ENCODE measurements at places on chromosomes 7 and 10. TPM values are rescaled to one million over a fixed set of nuclear protein-coding genes. Genes with fewer than 3 reads are reported as not detected.

- no peak for DNase-seq
Observed at GRCh38 chr10:109633846-109634245, 289.5 kb downstream of the XPNPEP1 start.

- no peak for DNase-seq
Observed at GRCh38 chr7:70573696-70574095, 558.2 kb upstream of the GALNT17 start.

- DNase-seq, result no peak
Observed at GRCh38 chr7:122618585-122619189, 80.2 kb downstream of the RNF133 start.

- no peak for DNase-seq
Observed at GRCh38 chr10:31927565-31927883, 1.1 kb downstream of the ARHGAP12 start.

GRCh38 chr10:43683451-43684291 is 35.0 kb upstream of the ZNF32 start:
- DNase-seq, result no peak

DNA sequence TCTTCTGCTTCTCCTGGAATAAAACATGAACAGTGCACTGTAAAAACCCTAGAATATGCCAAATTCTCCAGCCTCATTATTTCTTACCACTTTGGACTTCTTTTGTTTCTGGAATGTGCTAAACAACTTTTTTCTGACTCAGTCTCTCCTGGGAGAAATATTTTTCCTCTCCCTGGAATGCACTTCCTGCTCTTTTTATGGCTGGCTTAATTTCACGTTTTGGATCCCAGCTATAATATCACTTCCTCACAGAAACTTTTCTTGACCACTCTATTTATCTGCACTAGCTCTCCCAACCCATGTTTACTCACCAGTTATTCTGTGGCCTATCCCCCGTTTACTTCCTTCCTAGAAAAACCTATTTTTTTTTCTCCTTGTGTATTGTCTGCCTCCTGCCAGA is 26.7 kb downstream of the ABCB5 start:
- no peak for DNase-seq

DNA sequence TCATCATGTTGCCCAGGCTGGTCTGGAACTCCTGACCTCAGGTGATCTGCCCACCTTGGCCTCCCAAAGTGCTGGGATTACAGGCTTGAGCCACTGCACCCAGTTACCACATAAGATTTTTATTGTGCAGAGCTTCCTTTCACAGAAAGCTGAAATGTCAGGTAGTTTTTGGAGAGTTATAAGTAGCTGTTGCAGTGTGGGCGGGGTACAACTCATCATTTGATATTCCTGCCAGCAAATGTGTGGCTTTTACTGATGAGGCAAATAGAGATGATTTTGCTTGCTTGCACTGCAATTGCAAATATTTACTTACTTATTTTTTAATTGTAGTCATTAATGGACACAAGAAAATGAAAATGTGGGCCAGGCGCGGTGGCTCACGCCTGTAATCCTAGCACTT is 32.4 kb downstream of the NKX2-3 start:
- DNase-seq, result no peak

DNA sequence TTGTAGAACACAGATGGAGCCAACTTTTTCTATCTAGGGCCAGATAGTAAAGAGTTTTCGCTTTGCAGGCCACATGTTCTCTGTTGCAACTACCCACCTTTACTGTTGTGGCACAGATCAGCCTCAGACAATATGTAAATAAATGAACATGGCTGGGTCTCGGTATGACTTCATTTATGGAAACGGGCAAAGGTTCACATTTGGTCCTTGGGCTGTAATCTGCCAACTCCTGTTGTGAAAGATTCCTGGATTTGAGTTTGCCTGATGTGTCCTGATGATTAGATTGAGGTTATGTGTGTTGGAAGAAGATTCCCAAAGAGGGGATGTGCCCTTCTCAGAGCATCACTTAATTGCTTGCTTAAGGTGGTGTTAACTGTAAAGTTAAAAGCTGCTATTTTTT is 38.2 kb downstream of the RBM20 start:
- DNase-seq, result no peak

- DNase-seq, result no peak
Observed at GRCh38 chr10:14254368-14254767, 76.4 kb downstream of the FRMD4A start.

DNA sequence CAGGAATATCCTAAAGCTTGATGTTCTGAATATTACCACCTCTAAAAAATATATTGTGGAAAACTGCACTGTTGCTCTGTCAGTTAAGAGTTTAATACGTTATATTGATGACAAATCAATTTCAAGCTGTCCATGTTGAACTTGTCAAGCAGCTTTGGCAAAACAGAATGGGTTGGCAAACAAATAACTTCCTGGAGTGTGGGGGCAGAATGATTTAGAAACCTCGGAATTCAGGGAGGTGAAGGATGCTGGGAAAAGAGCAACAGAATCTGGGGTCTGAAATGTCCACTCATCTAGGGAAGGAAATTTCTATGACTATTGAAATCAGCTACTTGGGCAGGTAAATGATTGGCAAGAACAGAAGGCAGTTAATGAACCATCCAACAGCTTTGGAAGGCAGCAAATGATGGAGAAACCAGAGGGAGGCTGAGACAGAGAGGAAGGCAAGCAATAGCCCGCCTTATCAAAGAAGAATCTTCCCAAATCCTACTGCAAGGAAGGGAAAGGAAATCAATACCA is 95.1 kb upstream of the PALS2 start:
- no peak for DNase-seq

- no peak for DNase-seq
Observed at GRCh38 chr10:118990326-118990725, 39.2 kb upstream of the NANOS1 start.

- DNase-seq, result peak; percentile 76
Observed at GRCh38 chr7:94348142-94348541, 46.6 kb upstream of the COL1A2 start.

DNA sequence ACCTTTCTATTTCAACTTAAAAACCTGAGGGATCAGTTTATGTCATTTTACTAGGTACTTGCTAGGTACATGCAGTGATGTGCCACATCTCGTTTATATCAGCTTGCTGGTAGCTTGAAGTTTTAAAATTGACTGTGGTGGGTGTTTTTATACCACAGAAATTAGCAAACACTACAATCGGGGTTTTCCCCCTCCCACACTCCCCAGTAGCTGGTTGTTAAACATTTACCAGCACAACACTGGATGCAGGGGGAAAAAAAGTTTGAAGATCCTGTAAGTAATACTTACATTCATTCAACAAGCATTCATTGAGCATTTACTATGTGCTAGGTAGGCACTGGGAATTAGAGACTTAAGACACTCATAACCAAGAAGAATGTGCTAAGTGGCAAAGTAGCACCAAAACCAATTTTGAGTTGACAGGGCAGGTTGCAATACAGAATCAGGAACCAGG is 32.6 kb downstream of the USP6NL start:
- DNase-seq, result no peak

DNA sequence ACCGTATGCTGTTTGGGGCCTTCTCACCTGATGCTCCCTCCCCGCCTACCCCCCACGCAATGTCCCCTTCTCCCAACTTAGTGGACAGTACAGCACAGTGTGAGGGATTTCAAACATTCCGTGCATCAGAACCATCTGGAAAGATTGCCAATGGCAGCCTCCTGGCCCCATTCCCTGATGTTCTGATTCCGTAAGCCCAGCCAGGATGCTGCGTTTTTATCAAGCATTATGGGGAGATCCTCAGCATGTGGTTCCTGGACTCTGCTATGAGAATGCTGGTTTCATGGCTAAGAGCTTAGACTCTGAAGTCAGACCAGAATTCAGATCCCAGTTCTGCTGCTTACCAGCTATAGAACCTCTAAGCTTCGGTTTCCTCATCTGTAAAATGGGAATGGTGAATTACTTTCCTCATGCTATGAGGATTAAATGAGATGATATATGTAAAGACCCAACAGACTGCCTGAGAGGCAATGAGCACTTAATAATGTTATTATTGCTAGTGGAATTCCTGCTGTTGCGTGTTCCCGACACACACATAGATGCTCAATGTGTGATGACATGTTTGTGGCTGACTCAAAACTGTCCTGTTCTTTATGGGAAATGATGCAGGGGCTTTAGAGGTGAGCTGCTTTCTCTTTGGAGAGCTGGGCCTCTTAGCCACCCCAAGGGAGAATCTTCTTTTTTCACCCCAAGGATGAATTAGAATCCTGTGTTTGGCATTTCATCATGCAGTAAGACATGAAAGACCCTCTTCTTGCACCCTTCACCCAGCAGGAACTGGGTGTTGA is 60.8 kb upstream of the SMNDC1 start:
- DNase-seq, result no peak

- DNase-seq, result no peak
Observed at GRCh38 chr7:30703756-30704155, 21.5 kb upstream of the CRHR2 start.

- DNase-seq, result no peak
Observed at GRCh38 chr7:139758388-139758787, 19.4 kb downstream of the HIPK2 start.

DNA sequence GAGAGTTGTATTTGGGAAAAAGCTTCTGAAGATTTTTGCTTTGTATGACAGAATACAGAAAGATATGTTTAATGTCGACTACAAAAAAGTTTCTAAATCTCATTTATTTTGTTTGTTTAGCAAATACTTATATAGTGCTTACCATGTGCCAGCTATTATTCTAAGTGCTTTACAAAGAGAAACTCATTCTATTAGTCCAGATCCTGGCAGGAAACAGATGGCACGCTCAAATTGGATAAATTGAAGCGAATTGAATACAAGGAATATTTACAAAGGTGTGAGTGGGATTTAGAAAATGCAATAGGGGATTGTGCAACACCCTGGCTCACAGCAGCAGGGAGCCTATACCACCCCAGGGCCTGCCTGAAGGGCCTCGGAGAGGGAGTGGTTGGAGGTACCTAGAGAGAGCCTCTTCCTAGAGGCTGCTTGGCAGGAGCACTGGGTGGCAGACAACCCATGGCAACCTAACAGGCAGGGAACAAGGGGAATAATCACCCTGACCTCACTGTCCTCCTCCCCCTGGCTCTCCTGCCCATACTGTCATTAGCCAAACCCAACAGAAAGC is 27.6 kb upstream of the FAM204A start:
- DNase-seq, result no peak

DNA sequence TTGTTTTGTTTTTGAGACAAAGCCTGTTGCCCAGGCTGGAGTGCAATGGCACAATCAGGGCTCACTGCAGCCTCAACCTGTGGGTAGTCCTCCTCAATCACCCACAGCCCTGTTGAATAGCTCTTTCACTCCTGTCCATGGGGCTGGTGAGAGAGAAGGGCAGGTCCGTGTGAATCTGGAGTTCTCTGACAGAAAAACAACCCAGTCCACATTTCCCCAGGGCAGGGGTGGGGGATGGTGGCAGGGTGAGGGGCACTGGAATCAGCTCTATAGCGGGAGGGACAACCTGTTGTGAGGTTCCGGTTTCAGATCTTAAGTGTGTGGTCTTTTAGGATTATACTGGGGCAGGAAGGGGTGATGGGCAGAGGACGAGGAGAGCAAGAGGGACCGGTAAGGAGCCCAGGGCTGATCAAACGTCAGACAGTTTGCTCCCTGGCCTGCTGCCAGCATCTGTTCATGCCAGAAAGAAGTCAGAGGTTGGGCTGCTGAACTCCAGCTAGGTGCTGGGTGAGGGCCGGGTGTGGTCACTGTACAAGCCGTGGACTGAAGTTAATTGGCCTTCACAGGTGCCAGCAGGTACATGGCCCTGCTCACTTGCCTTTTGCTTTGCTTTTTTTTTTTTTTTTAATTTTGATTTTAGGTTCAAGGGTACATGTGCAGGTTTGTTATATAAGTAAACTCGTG is 33.2 kb upstream of the MKRN1 start:
- DNase-seq, result no peak

GRCh38 chr10:94641480-94641879 is 42.0 kb upstream of the CYP2C18 start:
- no peak for DNase-seq

GRCh38 chr10:108230478-108231170 is 1066.1 kb upstream of the SORCS1 start:
- DNase-seq, result no peak

DNA sequence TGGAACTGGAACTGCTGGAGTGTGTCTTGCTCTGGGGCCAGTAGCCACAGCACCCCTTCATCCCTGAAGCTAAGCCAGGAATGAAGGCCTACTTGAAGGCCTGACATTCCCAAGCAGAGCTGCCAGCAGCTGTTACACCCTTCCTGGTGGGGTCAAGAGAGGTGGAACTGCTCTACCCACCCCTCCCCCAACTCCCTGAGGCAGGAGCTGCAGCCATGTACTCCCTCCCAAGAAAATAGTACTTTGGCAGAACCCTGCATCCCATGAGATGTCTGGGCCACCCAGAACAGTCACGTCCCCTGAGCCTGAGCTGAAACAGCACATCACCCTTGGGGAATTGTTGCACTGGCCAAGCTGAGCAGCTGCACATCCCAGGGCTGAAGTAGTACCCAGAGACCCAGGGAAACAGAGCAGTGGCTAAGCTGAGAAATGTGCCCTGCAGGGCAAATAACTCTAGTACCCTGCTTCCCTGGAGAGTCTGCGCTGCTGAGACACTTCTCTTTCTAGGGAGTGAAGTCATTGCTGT is 63.4 kb upstream of the PLA2G12B start:
- no peak for DNase-seq

GRCh38 chr10:132723330-132723970 is 62.5 kb downstream of the NKX6-2 start:
- no peak for DNase-seq

Gene ZNF398
- 16.3 TPM for total RNA-seq

Gene FAM24B
- 2.4 TPM for total RNA-seq

Gene PKD2L1
- total RNA-seq, result not detected

Gene MOSPD3
- total RNA-seq, result 5.3 TPM

Gene ZDHHC16
- 23.2 TPM for total RNA-seq

Gene PRKCQ
- 3.2 TPM for total RNA-seq

Gene TMEM213
- not detected for total RNA-seq

Gene VSTM4
- 60.2 TPM for total RNA-seq

Gene NFE2L3
- total RNA-seq, result 2.4 TPM

Gene SYT15B
- total RNA-seq, result 1.8 TPM

Gene TMEM270
- total RNA-seq, result not detected

Gene OR2F1
- not detected for total RNA-seq

Gene CHAT
- not detected for total RNA-seq

Gene ATAD1
- 60.6 TPM for total RNA-seq
